PC-3 (cell line): ENCODE measurements at places on chromosomes 13 and 19.

DNA sequence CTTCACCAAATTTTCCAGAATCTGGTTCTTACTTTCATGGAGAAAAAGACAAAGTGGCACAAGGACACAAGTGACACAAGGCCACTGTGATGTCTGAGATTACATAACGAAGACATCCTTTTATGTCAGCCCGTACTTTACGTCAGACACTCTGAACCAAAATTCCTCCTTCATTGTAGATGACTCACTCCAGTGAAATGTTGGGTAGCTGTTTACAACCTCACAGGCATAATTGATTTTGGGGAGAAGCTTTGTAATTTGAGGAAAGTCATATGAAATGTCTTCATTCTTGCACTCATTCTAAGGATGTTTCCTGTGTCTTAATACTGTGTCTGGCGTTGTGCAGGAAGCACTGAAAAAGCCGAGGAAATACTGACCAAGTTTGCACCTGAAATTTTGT, 20.0 kb upstream of the LGALS14 start:
- DNase-seq = no peak

- DNase-seq = no peak
Measured at GRCh38 chr19:13700621-13701020, 63.7 kb upstream of the MRI1 start.

GRCh38 chr19:50565984-50566903, 2.0 kb downstream of the LRRC4B start:
- no peak for DNase-seq

GRCh38 chr13:50887151-50887550, 22.4 kb upstream of the RNASEH2B start:
- DNase-seq = no peak

DNA sequence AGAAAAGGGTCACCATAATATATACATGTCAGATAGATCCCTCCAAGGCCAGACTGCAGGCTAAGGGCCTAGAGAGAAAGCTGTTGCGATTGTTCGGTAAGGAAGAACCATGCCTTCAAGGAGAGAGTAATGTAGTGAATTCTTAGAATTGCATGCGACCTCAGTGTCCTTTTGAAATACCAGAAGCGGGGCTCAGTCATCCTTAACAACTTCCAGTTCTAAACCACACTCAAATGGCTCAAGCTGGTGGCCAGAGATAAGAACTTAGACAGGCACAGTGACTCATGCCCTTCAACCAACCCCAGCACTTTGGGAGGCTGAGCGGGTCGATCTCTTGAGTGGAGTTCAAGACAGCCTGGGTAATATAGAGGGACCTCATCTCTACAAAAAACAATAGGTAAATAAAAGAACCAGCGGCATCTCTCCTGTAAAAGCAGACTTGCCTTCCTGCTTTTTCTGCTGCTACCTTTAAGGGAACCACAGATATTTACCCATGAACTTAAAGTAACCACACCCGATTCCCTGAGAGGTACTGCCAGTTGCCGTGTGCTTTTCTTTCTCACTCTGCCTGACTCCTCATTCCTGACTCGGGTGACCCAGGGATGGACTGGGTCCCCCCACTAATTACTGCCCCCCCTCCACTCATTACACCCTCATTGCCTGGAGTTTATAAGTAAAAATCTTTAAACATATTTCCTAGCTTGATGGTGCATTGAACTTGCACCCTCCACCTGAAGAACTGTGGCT, 15.4 kb upstream of the SIGLEC6 start:
- DNase-seq = peak; percentile 82

- DNase-seq = no peak
Measured at GRCh38 chr19:30519607-30520205, 147.5 kb downstream of the ZNF536 start.

- no peak for DNase-seq
Measured at GRCh38 chr19:31337008-31337914, 12.0 kb downstream of the TSHZ3 start.

DNA sequence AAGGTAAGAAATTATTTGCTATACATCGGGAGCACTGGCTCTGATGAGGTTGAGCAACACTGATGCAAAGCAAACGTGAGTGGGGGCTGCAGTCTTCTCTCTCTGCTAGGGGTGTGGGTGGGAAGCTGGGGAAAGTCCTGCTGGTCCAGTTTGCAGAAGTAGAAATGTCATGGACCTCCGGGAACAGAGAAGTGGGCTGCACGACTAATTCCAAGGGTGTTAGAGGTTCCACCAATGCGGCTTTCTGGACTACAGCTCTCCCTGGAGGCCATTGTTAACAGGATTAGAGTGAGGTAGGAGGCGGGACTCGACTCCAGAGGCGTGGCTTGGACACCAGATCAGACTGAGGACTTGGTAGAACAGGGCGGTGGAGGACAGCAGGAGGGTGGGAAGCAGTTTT, 5.7 kb upstream of the FBXO27 start:
- peak; percentile 42 for DNase-seq

DNA sequence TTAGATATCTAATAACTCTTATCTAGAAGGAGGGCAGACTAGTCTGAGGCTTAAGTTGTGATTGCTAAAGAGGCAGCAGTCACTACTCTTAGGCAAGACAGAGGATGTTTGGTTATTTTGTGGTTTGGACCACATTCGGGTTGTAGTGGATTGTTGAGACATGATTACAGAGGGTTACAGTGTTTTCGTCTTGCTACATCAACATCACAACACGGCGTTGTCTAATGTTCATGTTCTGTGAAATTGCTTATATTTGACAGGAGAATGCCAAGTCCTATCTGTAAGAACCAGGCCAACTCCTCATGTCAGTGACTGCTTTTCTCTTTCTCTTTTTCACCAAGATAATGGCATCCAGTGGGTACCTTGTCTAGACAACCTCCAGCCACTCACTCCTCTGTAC, 16.8 kb upstream of the TM9SF2 start:
- no peak for DNase-seq

DNA sequence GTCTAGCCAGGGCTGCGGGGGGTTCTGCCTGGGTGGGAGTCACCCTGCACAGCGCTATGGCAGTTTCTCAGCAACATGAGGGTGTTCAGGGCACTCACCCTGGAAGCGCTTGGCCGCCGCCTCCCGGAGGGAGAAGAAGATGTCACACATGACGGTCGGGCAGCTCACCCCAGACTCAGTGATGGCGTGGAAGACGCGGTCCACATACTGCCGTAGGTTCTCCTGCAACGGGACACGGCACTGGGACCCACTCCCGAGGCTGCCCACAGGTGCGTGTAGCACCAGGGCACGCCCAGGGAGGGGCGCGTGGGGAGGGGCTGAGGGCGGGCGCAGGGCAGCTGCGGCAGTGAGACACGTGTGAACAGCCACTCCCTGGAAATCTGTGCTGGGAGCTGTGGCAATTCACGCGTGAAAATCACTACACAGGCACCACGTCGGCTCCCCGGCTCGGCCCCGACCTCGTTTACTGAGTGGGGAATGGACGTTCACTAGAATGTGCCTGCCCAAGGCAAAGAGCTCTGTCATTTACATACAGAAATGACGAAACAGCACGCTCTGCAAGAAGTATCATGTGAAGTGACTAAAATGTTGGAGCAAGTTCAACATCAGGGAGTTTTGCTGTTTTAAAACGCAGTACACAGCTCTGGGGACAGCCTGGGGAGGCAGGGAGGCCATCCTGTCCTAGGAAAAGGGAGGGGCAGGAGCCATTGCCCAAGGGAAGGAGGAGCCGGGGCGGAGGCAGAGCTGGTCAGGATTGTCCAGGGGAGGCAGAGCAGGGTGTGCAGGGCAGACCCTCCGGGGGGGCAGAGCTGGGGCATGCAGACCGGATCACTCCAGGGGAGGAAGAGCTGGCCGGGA, 41.5 kb upstream of the C13orf46 start:
- peak; percentile 65 for DNase-seq

- DNase-seq = no peak
Measured at GRCh38 chr13:109393045-109393444, 393.3 kb downstream of the IRS2 start.

DNA sequence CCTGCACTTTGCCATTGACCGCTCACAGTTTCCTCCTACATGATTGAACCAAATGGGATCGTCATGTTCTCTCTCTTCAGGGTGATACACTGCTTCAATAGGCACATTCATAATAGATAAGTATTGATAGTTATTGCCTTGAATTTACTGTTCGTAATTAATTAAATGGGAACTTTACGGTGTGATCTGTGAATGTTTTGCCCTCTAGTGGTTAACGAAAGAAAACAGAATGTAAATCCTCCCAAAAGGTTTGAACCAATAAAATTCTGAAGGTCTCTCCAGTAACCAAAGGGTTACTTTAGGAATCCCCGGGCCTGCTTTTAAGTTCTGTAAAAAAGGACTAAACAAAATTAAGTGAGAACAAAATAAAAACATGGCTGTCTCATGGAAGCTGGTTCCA, 389.3 kb downstream of the DACH1 start:
- peak; percentile 30 for DNase-seq

GRCh38 chr13:106286811-106287210, 248.7 kb downstream of the EFNB2 start:
- no peak for DNase-seq

- no peak for DNase-seq
Measured at GRCh38 chr13:35479038-35479492, 2.6 kb upstream of the MAB21L1 start.
